ENCODE measurements at places on chromosomes 5 and 9.

DNA sequence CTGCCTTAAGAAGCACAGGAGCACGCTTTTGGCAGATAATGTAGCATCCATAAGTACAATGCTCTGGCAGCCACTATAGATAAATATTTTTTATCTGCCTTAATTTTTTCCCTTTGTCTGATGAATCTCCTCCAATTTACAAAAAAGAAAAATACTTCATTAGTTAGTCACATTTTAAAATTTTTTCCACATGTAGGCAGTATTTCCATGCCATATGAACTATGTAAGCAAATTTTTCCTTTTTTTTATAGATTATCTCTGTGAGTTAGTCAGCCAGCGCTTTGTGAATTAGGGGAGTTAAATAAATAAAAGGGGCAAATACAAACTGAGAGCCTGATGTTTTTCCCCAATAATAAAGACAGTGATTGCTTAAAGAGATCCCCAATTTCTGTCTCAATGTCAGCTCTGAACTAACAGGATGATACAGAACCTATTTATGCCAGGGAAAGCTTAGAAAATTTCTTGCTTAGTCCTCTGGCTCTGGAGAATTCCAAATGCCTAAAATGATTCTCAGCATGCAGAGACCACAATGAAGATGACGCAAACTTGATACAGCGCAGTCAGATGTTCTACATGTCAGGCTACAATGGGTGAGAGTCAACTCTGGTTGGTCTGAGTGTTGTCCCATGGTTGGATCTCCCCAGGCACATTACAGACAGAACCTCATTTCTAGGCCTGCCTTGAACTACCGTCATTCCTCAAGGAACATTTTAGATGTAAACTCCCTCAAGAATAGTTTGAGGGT, 390.4 kb upstream of the CDH6 start:
- DNase-seq: no peak

GRCh38 chr5:43041669-43042175, 1.6 kb upstream of the ANXA2R start:
- peak; percentile 52 for DNase-seq

- DNase-seq: no peak
Observed at GRCh38 chr9:38380872-38381534, 11.5 kb upstream of the ALDH1B1 start.

DNA sequence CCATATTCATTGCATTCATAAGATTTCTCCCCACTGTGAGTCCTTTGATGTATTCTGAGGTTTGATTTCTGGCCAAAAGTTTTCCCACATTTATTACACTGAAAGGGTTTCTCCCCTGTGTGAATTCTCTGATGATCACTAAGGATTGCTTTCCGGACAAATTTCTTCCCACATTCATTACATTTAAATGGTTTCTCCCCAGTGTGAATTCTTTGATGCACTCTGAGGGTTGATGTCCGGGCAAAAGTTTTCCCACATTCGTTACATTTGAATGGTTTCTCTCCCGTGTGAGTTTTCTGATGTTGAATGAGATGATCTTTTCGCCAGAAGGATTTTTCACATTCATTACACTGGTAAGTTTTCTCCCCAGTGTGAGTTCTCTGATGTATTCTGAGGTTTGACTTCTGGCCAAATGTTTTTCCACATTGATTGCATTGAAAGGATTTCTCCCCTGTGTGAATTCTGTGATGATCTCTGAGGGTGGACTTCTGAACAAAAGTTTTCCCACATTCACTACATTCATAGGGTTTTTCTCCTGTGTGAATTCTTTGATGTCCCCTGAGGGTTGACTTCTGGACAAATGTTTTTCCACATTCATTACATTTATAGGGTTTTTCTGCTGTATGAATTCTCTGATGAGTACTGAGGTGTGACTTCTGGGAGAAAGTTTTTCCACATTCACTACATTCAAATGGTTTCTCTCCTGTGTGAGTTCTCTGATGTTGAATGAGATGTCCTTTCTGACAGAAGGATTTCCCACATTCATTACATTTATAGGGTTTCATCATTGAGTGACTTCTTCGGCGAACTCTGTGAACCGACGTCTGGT, 18.8 kb downstream of the ZNF510 start:
- DNase-seq: no peak

- DNase-seq: no peak
Observed at GRCh38 chr9:20200991-20201431, 412.2 kb upstream of the SLC24A2 start.

DNA sequence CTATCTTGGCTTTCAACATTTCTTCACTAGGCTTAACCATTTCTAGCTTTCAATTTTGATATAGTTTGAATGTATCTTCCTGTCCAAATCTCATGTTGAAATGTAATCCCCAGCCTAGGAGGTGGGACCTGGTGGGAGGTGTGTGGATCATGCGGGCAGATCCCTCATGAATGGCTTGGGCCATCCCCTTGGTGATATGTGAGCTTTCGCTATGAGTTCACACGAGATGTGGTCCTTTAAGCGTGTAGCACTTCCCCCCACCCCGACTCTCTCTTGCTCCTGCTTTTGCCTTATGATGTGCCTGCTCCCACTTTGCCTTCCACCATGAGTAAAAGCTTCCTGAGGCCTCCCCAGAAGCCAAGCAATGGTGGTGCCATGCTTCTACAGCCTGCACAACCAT, 40.6 kb downstream of the PHAX start:
- no peak for DNase-seq

DNA sequence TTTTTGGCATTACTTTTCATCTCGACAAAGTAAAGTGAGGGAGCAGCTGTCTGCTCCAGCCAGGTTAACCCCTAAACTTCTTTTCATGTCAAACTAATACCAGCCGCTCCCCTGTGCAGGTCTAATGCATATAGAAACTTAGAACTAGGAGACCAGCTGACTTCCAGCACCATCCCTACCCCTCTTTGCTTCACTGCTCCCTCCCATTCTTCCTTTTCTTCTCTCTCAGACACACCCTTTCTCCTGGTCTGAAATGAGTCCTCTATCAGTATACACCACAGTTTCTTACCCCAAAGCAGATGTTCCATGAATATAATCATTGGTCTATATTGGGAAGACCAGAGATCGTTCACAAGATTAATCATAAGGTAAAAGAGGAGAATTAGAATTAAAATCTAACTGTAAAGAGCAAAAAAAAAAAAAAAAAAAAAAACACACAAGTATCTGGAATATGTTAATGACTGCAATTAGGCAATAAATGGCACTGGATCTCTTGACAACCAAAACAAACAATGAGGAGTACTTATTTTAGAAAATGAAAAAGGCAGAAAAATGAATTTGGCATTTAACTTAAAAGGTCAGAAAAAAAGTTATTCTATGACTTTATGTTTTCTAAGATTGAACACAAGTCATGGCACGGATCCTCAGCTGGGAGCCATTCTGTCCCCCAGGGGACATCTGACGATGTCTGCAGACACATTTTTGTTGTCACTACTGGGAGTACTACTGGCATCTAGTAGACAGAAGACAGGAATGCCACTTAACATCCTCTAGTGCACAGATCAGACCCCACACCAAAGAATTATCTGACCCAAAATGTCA, 209.8 kb downstream of the PJA2 start:
- DNase-seq: no peak

- DNase-seq: no peak
Observed at GRCh38 chr5:158921441-158922262, 178.1 kb downstream of the EBF1 start.

DNA sequence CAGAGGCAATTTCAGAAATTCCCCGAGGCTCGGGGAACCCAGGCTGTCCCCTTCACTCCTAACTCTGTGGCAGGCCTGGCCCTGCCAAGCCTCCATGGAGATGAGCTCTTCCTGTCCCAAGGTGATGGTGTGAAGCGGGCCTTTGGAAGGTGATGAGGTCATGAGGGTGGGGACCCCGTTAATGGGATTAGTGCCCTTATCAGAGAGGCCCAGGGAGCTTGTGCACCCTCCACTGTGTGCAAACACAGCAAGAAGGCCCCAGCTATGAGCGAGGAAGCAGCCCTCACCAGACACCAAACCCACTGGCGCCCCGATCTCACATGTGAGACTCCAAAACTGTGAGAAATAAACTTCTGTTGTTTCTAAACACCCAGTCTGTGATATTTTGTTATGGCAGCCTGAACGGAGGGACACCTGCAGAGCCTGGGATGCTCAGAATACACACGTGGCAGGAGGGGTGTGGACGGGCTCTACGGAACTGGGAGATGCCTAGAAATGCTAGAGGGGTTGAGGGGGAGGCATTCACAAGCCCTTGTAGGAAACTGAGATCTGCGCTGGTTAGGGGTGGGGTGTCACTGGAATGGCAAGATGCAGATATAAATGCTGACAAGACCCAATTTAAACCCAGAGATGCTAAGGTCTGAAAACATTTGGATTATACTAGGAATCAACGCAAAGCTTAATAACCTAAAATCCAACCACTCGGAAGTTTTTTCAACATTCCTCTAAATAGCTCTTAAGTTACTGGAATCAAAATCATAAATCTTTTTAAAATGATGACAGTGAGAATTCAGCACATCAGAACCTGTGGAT, 46.9 kb downstream of the ADAMTS2 start:
- DNase-seq: no peak

DNA sequence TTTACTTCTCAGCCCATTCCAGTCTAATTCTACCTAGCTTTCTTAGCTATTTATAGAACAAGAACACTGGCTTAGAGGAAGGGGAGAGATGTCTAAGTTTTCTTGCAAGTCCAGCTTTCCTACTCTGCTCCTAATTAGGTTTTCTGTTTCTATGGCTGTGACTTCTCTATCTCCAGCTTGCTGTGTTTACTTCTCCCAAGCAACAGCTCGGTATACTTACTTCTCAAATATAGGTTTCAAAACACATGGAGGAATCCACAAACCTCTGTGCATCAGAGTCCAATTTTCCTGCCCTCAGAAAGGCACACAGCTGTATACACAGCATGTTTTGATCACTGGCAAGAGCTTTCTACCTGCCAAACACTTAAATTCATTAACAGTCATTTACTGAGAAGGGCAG, 17.4 kb upstream of the HMGCR start:
- no peak for DNase-seq

DNA sequence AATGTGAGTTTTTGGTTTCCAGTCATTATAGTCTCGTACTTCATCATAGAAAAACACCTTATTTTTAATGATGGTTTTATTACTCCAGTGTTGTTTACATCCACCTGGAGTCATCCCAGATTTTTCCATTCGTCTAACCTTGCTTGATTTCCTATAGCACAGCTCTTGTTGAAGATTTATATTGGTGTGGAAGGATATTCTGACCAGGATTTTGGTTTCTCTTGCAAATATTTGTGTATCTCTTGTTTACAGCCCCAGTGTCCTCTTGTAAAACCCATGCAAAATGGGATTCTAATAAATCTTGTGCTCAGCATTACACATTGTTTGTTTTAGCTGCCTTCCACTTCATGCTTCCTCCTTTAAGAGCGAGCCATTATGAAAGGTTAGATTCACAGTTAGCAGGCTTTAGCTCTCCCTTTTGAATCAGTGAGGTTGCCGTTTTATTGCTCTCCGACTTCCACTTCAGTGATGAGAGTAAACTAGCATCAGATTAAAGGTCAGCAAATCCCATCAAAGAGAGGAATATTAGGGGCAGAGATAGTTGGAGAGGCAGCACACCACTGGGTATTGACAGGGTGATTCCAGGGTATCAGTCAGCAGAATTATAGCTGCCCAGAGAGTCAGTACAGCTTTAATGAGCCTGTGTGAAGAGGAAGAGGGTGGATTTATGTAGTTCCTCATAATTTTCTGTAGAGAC, 157.1 kb downstream of the PBX3 start:
- DNase-seq: no peak

DNA sequence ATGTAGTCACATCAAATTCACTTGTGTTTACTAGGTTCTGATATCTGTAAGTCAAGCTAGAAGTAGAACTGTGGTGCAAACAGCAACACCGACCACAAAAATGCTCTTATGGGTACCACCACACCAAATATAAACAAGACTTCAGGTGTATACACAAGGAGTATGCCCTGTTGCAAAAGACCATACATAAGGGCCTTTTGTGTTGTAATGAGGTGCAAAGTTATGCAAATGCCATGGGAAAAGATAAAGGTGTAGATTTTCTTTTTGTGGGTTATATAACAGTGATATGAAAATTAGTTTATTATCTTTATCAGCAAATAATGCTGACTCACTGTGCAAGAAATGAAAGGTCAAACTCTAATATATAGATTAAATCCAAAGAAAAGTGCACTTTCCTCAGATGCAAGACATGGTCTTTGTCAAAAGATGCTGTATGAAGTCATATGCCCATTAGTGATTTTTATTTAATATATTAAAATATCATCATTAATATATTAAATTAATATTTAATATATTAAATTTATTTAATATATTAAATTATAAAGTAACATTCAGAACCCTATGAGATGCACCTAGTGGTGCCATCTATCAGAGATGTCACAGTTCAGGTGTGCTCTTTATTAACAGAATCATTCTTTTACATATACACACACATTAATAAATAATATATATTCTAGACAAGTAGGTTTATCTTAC, 26.7 kb upstream of the ALDH1A1 start:
- DNase-seq: no peak

DNA sequence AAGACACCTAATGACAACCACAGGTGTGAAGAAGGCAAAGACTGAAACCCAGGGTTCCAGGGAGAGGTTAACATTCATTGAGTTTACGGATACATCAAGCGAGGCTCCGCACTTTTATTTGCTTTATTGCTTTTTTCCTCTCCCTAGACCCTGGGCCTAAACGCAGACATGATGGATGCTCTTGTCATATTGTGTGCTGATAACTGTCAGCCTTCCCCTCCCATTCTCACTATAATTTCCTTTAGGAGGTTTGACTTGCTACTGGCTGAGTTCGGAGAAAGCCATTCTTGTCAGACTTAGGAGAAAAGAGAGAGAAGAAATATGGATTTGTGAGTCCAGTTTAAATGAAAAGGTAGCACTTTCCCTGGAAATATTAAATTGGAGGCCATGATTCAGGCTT, 471.6 kb downstream of the DNAH5 start:
- no peak for DNase-seq

DNA sequence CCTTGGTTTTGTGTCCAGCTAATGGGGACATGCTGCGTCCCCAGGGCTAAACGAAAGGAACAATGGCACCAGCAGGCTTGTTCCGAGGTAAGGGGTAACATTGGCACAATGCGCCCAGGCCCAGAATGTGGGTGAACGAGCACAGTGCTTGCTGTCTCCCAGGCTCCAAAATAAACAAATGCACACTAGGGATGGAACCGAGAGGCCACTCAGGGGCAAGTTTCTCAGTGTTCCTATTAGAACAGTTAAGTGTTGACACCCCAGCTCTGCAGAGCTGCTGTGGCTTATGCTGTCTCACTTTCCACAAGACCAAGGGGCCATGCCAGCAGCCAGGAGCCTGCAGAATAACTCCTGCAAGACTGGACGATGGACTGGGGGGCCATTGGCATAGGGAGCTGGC, 492.4 kb downstream of the GADD45G start:
- no peak for DNase-seq

DNA sequence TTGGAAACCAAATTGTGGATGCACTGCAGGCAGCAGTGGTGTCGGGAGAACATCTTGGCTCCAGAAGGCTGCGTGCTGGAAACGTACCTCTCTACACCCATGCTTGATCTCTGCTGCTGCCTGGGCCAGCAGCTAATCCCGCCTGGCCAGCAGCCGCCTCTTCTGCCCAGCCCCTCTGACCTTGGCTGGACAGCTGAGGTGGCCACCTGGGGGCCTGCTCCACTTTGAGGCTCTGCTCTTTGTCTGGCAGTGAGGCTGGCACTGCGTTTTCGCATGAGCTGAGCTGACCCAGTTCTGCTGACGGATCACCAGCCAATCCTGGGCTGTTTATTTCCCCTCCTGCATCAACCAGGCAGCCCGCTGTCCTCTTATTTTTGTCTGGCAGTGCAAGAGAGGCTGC, 154.9 kb downstream of the TENT4A start:
- no peak for DNase-seq

GRCh38 chr5:122267185-122267584, 44.9 kb upstream of the SNCAIP start:
- no peak for DNase-seq

GRCh38 chr9:91099436-91099835, 262.3 kb downstream of the AUH start:
- no peak for DNase-seq
